GM12878 (cell line): ENCODE measurements at places on chromosomes 3 and 15.

DNA sequence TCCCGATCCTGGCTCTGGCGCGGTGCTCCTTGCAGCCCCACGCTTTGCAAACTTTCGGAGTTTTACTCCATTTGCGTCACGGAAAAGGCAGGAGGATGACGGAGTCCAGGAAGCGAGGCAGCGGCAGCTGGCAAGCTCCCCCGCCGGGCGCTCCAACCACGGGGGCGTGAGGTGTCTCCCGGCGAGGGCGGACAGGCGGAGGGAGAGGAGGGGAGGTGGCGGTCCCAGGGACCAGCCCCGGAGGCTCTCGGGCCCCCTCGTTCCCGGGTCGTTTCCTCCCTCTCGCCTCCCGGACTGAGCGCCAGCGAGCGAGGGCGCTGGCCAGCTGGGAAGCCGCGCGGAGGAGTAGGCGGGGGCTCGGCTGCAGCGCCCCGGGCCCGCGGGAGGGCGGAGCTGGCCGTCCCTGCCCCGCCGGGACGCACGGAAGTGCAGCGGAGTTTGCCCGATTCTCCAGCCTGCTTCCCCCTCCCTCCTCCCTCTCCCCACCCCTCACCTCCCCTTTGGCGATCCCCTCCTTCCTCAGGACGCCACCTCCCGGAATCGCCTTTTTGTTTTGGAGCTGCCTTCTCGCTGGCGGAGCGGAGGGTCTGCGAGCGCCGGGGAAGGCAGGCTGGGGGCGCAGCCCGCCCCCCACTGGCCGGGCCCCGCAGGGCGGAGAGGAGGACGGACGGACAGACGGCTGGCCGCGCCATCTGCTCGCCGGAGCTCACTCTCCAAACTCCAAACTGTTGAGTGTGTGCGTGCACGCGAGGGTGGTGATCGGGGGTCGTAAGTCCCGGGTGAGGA is at the start of gene SNX33:
SNX33 (plus strand) TSS at position 543 of the 786 bp plus-strand sequence. CDS start 1,191 bp downstream, outside the sequence.
- no peak for DNase-seq

DNA sequence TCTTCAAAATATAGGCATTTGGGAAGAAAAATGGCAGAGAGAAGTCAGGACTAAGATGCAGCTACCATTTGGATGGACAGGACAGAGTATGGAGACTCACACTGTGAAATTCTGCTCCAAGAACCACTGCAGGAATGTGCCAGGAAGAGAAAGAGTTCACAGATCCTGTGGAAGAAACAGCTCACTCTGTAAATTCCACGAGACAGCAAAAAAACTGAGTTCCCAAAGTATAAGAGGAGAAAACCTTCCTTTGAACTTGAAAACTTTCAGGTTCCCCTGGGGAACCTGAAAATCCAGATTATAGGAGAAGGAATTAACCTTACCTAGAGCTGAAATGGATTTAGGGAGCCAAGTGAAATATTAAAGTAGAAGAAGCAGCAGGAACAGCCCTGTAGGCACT is 137.1 kb downstream of the PLCH1 start:
- no peak for DNase-seq

- peak; percentile 35 for DNase-seq
These were observed 26.7 kb upstream of the OR5K4 start for GRCh38 chr3:98326945-98327344.

GRCh38 chr3:172516318-172517214 is 6.7 kb downstream of the TNFSF10 start:
- no peak for DNase-seq

GRCh38 chr3:72270730-72271129 is 485.8 kb upstream of the PROK2 start:
- no peak for DNase-seq

GRCh38 chr3:146750196-146750595 is 145.1 kb upstream of the PLSCR5 start:
- no peak for DNase-seq

DNA sequence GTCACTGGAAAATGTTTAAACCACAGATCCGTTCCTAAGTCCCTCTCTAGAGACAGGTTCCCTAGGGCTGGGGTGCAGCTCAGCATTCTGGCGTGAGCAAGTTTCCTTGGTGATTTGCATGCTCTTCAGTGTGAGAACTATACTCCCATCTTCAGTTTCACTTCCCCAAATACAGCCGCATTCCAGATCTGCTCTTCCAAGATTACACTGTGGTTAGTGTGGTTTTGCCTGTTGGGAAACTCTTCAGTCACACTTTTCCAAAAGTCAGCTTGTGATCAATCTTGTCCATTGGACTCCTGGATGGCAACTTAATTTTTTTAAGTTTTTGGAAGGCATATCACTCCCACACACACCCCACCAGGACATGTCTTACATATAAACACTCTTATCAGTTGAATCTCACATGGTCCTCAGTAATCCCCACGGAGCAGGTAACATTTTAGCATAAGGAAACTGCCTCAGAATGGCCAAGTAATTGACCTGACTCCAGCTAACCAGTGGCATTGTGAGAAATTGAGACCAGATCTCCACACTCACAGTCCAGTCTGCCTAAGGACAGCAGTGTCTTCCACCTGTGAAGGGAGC is 33.5 kb upstream of the PTPN23 start:
- peak; percentile 82 for DNase-seq

- no peak for DNase-seq
These were observed 265.0 kb downstream of the THRB start for GRCh38 chr3:24229468-24230221.

- no peak for DNase-seq
These were observed 1.7 kb downstream of the SLCO3A1 start for GRCh38 chr15:91855241-91855640.

GRCh38 chr3:197380786-197381185 is 82.4 kb upstream of the DLG1 start:
- no peak for DNase-seq
